ENCODE measurements at places on chromosomes 11 and 22.

- no peak for DNase-seq
Observed at GRCh38 chr11:131592734-131593133, 222.3 kb downstream of the NTM start.

DNA sequence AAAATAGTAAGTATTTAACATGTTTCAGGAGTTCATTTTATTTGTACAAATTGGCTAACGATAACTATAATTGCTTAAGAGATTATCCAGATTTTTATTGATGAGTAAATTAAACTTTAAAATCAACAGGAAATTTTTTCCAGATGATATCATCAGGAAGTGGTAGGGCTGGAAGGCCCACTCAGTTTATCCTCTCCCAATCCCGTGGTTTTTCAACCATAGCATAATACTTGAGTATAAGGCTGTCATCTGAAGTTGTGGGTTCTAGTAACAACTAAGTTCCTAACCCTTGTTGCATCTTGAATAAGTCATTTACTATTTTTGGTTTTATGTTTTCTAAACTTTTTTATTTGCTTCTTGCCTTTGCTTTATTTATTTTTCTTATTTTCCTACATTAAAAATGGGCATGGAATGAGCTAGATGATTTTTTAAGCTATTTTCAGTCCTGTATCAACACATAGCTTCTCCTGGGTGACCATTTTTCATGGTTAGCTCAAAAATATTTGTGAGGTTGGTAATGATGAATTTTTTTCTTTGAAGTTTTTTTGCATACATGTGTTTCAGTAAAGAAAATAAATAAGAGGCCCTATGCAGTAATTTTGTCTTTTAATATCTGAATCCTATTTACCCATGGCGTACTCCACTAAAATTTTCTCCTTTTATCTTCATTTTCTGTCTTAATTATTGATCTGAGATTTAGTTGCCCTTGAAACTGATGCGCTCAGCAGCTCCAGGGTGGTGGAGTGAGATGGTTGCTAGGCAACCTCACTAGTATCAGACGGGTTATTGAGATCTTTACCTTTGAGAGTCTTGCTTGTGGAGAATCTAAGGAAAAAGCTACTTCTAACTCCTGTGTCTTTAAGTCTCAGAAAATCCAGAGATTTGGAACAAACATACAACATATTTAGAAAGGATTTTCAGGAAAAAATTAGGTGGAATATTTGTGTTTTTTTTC lies 452.0 kb upstream of the CCDC179 start:
- no peak for DNase-seq

DNA sequence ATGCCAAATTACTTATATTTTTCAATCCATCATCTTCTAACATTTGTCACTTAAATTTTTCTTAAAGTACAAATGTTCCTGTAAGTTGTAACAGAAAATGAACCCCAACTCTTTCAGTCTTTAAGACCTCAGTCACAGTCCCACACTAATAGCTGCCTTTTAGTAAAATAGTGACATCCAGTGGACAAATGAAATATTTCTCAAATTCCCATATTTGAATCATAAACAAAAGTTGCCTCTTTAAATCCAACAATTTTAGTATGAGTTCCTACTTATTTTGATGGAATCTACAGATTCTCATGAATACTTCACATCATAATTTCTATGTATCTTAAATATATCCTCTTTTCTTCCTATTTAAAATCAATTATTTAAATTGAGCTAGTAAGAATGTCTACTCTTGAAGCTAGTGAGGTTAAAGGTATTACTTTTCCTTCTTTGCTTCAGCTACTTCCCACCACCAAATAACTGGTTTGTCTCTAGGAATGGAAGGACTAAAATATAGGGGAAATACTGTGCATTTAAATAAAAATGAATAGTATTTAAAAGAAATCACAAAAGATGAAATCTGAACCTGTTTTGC lies 9.2 kb downstream of the LIN7C start:
- no peak for DNase-seq

- DNase-seq, result no peak
Observed at GRCh38 chr11:60209977-60210376, 27.1 kb upstream of the MS4A6A start.

DNA sequence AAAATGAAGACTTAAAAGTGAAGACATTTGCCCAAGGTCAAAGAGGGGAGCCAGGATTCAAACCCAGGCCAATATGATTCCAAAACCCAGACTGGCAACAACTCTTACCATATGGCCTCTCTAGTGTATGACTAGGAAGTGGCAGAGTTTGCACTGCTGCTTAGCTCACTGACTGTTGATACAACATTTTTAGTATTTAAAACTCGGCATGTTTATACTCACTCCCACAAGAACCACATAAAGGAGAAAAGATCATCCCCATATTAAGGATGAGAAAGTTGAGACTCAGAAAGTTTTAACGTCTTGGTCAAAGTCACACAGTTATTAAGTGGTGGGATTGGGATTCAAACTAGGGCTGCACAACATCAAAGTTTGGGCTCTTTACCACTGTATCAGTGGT lies 81.7 kb downstream of the CCDC34 start:
- no peak for DNase-seq

- DNase-seq, result no peak
Observed at GRCh38 chr11:64340671-64341335, 799 bp downstream of the CCDC88B start.

- DNase-seq, result no peak
Observed at GRCh38 chr11:90448256-90448655, 225.4 kb upstream of the CHORDC1 start.

- no peak for DNase-seq
Observed at GRCh38 chr22:38788846-38789245, 5.1 kb downstream of the DNAL4 start.

- no peak for DNase-seq
Observed at GRCh38 chr11:78595436-78596130, 20.9 kb upstream of the NARS2 start.

DNA sequence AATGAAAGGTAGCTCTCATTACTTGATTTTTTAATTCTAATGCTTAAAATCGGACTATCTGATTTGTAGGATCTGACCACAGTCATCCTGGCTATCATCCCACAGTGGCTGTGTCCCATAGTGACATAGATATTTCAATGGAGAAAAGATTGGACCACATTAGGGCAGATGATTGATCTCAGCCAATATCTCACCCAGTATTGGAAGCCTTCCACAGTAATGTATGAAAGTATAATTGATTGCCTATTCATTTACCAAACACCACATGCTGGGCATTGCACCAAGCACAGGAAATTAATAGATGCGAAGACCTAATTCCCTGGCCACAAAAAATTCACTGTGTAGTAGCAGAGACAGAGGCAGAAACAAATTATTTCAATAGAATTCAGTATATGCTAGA lies 37.6 kb downstream of the FZD4 start:
- DNase-seq, result no peak

DNA sequence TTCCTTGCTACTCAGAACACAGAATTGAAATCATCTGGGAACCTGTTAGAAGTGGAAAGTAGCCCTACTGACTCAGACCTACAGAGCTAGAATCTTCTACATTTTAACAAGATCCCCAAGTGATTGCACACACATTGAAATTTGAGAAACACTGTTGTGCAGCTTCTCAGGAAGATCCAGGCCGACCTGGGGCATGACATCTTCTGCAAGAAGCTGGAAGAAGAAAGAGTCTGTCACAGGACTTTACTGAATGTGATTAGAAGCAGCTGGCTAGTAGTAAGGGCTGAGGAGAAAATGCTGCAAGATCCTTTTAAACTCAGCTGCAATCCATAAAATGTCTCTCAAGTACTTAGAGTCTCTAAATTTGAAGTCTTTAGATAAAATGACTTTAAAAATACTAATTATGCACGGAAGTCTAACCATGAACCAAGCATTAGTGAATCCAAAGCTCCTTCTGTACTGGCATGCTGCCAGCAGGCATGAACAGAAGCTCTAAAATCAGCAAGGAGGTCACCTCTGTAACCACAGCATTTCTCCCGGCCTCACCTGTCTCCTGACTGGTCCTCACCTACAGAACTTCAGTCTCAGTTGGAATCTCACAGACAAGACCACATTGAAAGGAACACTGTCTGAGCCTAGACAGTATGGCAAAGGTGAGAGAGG lies 85.0 kb downstream of the SERGEF start:
- DNase-seq, result peak; percentile 45

- no peak for DNase-seq
Observed at GRCh38 chr22:27278946-27279345, 522.6 kb downstream of the MN1 start.

DNA sequence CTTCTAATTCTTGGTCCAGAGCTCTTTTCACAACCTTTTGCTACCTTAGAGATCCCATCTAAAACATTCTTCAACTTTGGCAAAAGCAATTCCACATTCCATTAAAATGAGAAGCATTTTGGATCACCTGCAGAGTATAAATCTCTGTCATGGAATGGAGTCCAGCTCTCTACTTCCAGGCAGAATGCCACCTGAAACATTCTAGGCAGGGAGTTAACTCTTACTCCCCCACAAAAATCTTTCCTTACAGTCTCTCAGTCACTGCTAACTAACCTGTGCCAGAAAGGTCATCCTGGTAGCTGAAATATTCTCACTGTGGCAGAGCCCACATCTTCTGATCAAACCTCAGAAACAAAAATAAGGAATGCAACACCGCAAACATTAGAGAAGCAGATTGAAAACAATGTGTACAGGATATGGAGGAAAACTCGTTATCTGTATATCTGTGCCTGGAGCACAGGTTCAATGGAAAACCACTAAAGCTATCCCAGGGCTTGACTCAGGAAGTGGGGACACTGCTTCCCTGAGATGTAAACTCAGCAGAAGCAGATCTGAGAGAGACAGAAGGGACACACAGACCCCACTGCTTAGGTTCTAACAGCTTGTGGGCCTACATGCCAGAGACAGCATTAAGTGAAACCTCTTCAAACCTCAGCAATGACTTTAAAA lies 78.9 kb downstream of the KCNC1 start:
- no peak for DNase-seq

DNA sequence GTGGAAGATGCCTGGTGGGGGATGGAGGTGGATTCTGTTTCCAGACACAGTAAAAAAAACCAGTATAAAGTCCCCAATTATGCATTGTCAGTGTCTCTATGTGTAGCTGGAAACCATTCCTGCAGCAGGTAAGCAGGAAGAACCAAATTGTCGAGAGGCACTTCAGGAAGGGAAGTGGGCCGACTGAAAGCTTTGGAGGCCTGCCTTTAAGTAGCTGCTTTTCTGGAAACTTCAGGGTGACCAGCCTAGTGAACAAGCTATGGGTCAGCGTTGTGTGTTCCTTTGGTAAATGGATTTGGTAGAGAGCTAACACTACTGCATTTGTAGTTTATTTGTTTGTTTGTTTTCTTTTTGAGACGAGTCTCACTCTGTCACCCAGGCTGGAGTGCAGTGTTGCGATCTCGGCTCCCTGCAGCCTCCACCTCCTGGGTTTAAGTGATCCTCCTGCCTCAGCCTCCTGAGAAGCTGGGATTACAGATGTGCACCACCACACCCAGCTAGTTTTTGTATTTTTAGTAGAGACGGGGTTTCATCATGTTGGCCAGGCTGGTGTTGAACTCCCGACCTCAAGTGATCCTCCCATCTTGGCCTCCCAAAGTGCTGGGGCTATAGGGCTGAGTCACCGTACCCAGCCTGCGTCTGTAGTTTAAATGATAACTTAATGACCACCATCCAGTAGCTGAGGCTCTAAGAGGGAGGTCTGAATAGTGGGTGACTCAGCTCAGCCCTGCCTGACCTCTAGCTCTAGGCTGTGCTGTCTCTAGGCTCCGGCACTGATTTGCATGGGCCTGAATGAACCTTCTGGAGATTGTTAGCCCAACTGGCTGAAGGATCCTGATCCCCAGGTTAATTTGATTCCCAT lies 12.8 kb downstream of the PTPRJ start:
- no peak for DNase-seq

GRCh38 chr11:84438565-84438964 lies 1152.4 kb upstream of the CCDC90B start:
- DNase-seq, result no peak

GRCh38 chr11:105189581-105189980 lies 50.0 kb upstream of the CARD18 start:
- DNase-seq, result no peak

DNA sequence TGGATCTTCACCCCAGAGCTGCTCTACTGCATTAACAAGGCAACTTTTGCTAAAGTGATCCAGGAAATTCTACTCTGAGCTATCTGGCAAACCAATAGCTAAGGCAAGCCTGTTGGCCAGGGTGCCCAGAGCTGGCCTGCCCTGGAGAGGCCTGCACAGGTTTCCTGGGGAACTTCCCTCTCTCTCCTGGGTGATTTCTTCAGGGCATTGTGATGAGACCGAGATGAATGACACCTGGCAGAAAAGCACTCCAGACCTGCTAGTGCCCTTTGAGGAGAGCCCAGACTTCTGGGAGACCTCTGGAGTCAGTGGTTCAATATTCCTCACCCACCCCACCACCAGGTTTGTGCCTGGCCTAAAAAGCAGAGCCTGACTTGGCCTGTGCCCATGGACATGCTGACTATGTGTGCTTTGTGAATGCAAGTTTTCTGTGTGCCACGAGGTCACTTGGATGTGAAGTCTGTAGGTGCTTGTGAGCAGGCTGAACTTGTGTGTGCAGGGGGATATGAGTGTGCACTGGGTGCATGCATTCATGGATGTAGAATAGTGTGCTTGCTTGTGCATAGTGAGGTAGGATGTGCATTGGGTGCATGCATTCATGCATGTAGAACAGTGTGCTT lies 4.4 kb upstream of the APLNR start:
- no peak for DNase-seq

- DNase-seq, result no peak
Observed at GRCh38 chr11:64314805-64315561, 2.4 kb downstream of the TRMT112 start.

- no peak for DNase-seq
Observed at GRCh38 chr22:39494471-39495120, 7.5 kb upstream of the MIEF1 start.

DNA sequence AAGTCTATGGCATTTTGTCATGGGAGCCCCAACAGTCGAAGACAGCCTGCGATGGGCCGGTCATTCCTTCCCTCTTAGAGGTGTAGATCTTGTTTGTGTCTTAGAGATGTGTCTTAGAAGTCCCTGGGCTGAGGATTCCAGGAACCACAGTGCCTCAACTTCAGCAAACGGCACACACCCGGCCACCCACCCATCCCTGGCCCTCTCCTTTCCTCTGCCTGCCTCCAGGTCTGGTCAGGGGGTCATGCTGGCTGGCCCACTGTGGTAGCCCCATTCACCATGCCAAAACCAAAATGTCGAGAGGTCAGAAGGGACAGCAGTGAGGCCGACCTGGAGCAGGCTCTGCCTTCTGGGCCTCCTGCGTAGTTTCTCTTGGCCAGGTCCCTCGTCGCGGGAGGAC lies 857.9 kb downstream of the TBC1D22A start:
- DNase-seq, result no peak

- DNase-seq, result no peak
Observed at GRCh38 chr11:95346265-95346664, 115.3 kb upstream of the SESN3 start.
